ENCODE measurements at places on chromosomes 2 and 18. TPM values are rescaled to one million over a fixed set of nuclear protein-coding genes. Genes with fewer than 3 reads are reported as not detected.
A peak's percentile ranks its signal among the peaks of the same experiment; 100 is the strongest.

DNA sequence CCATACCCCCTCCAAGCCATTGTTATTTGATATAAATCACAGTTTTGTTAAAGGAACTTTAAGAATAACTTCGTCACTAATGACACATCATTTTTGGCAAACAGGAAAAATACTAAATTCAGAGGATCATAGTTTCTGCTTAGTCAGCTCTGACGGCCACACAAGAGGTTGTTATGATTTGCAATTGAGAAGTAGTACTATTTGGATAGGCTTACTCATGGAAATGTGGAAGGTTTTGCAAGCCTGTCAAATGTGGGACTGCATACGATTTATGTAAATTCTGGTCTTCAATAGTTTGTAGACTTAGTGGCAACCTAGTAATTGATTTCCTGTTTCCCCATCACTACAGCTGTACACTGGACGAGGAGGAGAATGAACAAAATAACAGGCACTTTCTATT is 108.1 kb downstream of the ARHGEF33 start:
- DNase-seq = peak; percentile 62

- DNase-seq = peak; percentile 60
Measured at GRCh38 chr18:72762515-72763122, 105.2 kb downstream of the NETO1 start.

The PSMA8 gene
- total RNA-seq = 0.15 TPM

The CFAP221 gene
- not detected for total RNA-seq

The VWC2L gene
- total RNA-seq = not detected

DNA sequence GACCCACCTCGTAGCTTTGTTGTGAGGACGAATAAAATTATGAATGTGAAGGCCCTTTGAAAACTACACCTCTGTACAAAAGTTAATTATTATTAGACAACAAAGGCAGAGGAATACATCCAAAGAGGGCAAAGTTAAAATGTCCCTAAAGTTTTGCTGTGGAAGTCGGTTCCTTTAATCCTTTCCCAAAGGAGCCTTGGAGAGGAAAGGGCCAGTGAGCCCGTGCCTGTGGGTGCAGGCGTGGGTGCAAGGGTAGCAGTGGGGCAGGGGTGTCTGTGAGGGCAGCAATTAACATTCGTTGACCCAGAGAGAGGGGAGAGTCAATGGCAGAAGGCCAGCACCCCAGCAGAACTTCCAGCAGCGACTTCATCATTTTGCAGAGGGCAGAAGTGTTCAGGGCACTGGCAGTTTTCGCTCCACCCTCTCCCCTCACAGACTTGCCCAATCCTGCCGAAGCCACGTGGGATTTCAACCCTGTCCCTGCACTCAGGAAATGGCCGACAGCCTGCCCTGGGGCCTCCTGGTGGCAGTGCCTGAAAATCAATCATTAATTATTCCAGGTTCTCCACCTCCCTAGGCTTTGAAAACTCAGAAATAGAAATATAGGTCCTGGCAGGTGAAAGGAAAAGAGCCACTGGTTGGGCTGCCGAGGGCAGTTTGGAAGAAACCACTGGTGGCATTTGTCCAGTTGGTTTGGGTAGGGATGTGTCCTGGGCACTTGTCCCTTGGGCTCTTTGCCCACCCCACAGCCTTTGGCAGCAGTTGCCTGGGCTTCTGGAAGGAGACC is 4.2 kb upstream of the PAX8 start:
- DNase-seq = peak; percentile 95

DNA sequence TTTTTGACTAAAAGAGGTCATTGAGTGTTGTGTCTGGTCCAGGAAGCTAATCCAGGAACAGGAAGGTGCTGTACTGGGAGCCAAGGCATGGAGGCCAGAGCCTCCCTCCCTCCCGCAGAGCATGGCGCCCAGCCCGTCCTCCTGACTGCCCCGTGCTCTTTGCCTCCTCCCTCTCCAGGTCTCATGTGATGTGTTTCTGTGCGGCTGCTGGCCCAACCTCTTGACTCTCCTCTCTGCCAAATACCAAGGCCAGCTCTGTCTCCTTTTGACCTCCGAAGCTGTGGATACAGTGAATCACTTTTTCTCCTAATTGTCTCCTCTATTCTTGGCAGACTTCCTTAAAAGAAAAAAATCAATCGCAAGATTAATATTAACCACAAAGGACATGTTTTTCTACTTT is 284.1 kb downstream of the PHLPP1 start:
- DNase-seq = peak; percentile 81

GRCh38 chr2:110639972-110640371 is 37.9 kb downstream of the BUB1 start:
- no peak for DNase-seq

DNA sequence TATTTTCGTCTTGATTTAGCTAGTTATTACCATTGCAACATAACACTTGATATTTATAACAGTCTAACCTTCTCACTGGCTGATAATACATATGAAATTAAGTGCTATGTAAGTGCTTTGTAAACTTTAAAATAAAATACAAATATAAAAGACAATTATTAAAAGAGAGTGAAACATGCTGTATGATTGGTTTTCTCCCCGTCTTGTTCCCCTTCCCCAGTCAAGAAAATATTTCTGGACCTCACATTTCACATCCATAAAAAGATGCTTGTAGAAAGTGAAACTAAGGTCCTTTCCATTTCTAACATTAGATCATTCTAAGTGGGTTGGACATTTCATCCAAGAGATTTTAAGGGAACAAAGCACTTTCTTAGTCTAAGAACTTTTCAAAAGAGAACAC is 310.2 kb upstream of the LRATD1 start:
- DNase-seq = no peak

The EIF5B gene
- 11.7 TPM for total RNA-seq

The PDE1A gene
- 3.7 TPM for total RNA-seq

Data from M059J (cell line).